ENCODE measurements at places on chromosomes 4 and X.

DNA sequence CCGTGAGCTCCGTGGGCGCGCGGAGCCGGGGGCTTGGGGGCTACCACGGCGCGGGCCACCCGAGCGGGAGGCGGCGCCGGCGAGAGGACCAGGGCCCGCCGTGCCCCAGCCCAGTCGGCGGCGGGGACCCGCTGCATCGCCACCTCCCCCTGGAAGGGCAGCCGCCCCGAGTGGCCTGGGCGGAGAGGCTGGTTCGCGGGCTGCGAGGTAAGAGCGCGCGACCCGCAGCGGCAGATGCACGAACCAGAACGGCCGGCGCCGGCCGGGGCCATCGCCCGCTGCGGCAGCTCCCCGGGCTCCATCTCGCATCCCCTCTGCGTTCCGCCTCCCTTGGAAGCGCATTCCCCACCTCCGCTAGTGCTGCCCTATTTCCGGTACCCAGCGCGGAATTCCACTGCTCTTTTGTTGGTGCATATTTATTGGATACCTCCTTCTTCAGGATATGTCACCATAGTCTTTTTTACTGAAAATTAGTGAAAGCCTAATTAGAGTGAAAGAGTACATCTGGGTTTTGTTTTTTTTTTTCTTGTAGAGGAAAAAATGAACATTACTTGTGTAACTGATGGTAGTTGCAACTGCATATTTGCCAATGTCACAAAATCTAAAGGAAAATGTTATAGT is 797 bp downstream of the PKD2 start:
- DNase-seq, result peak; percentile 22

- no peak for DNase-seq
Measured at GRCh38 chrX:16639966-16640365, 10.0 kb upstream of the S100G start.

- no peak for DNase-seq
Measured at GRCh38 chrX:83658731-83659130, 150.6 kb downstream of the POU3F4 start.

GRCh38 chrX:130772776-130773143 is 130.2 kb downstream of the ENOX2 start:
- DNase-seq, result no peak

DNA sequence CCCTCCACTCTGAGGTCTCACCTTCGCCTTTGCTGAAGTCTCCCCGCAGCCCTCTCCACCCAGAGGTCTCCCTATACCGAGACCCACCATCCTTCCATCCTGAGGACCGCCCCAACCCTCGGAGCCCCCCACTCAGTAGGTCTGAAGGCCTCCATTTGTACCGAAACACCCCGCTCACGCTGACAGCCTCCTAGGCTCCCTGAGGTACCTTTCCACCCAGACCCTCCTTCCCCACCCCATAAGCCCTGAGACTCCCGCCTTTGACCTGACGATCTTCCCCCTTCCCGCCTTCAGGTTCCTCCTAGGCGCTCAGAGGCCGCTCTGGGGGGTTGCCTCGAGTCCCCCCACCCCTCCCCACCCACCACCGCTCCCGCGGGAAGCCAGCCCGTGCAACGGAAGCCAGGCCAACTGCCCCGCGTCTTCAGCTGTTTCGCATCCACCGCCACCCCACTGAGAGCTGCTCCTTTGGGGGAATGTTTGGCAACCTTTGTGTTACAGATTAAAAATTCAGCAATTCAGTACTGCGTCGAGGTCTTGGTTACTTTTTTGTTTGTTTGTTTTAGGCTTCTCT is 5.0 kb downstream of the SOD3 start:
- DNase-seq, result no peak

GRCh38 chr4:91064157-91064853 is 937.1 kb downstream of the CCSER1 start:
- DNase-seq, result no peak

DNA sequence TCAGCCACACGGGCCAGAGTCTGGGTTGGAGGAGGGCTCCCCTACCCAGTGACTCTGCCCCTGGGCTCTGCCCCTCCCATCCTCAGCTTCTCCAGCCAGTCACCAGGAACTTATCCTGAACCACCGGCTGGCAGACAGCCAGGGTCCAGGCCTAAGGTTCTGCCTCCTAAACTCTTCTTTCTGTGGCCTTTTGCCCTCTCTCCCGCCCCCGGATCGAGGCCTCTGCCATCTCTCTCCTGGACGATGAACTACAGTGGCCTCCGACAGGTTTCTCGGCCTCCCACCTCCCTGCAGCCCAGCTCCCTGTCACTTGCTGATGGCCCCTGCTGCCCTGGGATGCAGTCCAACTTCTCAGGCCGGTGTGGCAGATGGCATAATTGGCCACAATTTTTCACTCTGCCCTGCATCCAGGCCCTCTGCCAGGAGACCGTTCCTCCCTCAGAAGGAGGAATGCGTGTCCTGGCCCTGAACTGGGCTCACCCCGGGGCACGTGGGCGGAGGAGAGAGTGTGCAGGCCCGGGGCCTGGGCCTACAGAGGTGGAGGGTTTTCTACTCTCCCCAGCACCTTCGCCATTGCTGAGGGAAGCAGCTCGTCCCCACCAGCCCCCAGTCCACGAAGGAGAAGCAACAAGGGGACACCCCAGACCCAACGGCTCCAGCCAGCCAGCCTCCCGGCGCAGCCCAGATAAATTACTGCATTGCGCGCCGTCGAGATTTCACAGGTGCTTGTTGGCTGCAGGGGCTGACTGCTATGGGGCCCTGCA is 81.9 kb upstream of the LRPAP1 start:
- no peak for DNase-seq

- DNase-seq, result no peak
Measured at GRCh38 chrX:130563476-130563875, 161.7 kb downstream of the RBMX2 start.

GRCh38 chr4:41913509-41913908 is 21.7 kb upstream of the TMEM33 start:
- no peak for DNase-seq

GRCh38 chrX:134000260-134001245 is 15.2 kb upstream of the GPC3 start:
- no peak for DNase-seq

DNA sequence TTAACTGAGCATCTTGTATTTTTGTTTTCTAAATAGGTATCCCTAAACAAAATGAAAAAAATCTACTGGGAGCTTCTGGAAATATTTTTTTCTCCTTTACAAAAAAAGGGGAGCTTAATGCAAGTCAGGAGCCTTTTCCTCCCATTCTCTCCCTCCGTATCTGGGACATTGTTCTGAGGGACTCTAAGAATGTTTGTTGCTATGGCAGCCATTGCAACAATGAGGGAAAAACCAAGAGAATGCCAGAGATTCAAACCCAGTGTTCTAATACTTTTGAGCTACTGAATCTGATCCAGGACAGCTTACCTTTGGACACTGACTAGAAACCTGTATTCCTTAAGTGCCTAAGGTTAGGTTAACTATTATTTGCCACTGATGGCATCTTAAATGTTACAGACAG is 485.7 kb upstream of the HS3ST1 start:
- no peak for DNase-seq

DNA sequence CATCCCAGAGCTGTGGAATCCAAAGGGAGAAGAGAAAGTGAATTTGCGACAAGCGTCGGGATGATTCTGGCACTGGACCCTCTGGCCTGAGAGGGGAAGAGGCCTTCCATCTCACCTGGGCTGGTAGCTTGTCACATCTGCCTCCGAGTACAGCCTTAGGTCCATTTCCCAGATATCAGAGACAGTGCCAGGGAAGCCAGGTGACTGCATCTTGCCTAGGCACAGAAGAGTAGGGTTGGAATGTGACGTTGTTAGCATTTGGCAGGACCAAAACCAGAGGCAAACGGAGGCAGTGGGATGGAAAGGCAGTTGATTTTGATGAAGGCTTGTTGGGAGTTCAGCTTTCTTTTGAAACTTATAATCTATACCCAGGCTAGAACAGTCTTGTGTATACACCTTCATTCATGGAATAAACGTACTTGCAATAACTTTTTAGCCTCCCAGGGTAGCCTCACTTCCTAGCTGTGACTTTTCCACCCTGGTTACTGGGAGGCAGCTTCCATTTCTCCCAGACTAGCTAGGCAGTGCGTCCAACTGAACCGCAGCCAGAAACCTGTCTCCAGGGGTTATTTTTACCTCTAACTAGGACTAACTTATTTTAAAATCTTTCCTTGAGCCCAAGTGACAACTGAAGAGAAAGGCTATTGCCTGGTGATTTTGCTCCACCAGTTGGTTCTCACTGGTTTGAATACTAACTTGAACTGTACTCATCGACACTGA is 5.9 kb downstream of the SOD3 start:
- no peak for DNase-seq

- DNase-seq, result no peak
Measured at GRCh38 chr4:180925805-180926204, 1317.4 kb upstream of the TENM3 start.

GRCh38 chr4:14396183-14396582 is 606.1 kb upstream of the CPEB2 start:
- DNase-seq, result no peak

DNA sequence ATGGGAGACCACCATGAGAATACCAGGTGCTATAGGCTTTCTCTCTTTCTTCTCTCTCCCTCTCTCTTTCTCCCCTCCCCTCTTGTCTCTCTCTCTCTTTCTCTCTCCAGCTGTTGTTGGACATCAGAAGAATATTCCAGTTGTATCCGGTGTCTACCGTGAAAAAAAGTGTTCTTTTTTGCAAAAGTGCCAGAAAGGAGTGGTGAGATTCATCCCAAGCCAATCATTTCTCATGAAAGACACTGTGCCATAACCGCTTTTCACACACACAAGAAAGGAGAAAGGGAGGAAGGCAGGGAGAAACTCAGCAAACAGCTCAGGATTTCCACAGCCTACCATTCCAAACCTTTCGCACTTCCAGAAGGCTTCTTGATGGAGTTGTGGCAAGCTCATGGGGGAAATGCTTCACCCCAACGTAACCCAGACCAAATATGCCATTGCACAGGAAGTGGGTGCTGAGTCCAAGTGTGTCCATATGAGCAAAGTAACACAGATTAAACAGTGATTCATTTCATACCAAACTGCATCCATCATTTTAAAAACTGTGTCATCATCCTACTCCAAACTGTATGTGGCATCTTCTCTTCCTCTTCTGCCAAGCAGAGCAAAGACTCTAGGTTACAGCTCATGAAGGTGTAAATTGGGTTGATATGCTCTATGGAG is 224.0 kb downstream of the APBB2 start:
- DNase-seq, result no peak

- no peak for DNase-seq
Measured at GRCh38 chr4:144403893-144404292, 242.1 kb upstream of the HHIP start.

DNA sequence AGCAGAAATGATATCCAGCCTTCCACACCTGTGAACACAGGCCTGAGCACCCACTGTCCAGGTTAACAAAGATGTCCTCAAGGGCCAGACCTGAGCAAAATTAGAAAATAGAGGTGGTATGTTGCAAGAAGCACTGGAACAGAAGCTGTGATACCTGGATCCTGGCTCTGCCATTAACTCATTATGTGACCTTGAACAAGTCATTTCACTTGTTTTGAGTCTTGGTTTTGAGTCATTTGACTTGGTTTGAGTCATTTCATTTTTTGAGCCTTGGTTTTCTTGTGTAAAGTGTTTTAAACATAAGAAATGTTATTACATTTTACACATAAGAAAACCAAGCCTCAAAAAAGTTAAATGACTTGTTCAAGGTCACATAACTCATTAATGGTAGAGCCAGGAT is 2.9 kb upstream of the NWD2 start:
- no peak for DNase-seq

DNA sequence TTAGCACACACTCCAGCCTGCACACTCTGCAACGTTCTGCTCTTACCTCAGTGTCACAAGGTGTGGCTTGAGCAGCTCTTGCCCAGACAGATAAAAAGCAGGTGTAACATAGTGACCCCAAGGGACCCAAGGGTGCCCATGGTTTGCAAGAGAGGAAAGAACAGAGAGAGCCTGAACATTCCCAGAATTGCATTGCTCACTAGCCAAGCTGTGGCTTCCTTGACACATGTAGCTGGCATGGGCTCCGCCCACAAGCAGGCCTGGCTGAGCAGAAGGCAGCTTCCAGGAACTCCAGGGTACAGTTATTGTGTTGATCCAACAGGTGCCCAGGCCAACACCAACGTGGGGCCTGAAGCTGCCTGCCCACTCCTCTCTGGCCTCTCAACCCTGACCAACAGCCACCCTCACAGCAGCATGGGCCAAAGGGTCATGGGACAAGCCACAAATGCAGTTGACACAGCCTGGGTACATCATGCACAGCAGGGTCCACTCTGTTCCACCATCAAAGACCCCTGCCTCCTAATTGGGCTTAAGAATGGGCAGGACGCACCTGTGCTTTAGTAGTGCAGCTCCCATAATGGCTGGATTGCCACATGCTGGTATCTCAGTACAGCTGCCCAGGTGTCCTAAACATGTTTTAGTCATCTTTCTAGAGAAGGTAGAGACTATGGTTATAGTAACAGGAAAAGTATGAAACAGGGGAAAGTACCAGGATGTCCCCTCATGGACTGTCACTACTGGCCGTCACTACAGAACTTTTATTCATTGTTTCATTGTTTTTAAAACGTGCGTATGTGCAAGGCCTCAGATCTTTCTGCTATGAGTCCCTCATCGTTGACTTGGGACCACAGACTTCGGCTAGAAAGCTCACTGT is 73.7 kb upstream of the ACSL1 start:
- DNase-seq, result no peak

DNA sequence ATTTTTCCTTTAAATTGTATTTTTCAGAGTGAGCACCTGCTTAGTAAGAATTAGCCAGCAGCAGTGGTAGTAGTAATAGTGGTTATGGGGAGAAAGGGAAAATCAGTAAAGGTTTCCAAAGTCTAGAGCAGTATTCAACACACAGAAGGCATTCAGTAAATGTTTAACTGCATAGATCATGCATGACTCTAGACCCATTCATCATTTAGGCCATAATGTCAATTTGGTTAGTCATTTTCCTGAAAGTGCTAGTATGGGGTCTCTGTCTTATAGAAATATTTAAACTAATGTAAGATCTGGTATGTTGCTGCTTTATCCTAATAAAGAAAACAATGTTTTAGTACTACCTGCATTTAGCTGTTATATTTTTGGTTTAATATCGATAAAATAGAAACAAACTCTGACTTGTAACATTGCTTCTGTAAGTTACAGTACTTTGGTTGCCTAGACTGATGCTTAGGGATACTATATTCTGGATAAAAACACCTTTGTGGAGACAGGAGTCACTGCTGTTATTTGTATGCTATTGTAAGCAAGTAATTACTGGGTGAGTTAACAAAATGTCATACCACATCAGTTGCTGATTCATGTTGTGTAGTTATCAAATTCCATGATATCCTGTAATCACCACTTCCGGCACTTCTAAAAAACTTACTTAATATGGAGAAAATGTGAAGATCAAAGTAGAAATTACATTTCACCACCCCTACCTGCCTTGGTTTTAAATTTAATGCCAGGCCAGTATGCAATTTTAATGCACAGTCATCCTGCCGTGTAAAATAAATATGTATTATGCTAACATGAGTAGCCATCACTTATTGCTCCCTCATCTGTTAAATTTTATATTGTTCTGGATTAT is 115.8 kb upstream of the BMPR1B start:
- DNase-seq, result no peak

DNA sequence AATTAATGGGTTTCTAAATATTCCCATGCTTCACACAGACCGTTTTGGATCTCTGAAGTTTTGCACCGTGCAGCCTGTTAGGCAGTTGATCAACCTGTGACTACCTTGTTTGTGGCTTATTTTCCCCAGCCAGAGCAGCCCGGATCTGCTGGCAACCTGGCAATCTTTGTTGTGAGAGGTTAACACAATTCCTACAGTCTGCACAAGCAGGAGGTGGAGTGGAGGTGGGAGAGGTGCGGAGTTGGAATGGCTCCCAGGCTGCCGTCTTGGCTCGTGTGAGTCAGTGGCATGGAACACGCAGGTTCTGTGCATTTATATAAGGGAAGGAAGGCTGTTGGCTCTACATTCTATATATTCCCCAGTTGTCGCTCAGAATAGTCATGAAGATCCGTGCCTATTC is 70.9 kb upstream of the STOX2 start:
- DNase-seq, result no peak

GRCh38 chr4:101933855-101934254 is 143.3 kb downstream of the BANK1 start:
- DNase-seq, result no peak
